ENCODE measurements at places on chromosomes 7 and 10. TPM values are rescaled to one million over a fixed set of nuclear protein-coding genes. Genes with fewer than 3 reads are reported as not detected.

- no peaks in the 10 kb centered on the region for H3K27me3 ChIP-seq
- DNase-seq, result no peak
- no peak overlapping the region for H3K4me3 ChIP-seq
- H3K4me1 ChIP-seq, result no peaks in the 10 kb centered on the region
- no peaks in the 10 kb centered on the region for H3K36me3 ChIP-seq
- H3K27ac ChIP-seq, result no peak overlapping the region
Measured at GRCh38 chr10:65325913-65326312, 1599.9 kb upstream of the LRRTM3 start.

GRCh38 chr10:72812415-72812752 is 81.2 kb upstream of the OIT3 start:
- DNase-seq, result no peak
- no peaks in the 10 kb centered on the region for H3K27me3 ChIP-seq
- H3K4me3 ChIP-seq, result no peak overlapping the region
- no peak overlapping the region for H3K27ac ChIP-seq

- peaks cover 8% of the 10 kb centered on the region for H3K4me1 ChIP-seq
- no peak overlapping the region for H3K4me3 ChIP-seq
- DNase-seq, result no peak
- no peaks in the 10 kb centered on the region for H3K27me3 ChIP-seq
- H3K27ac ChIP-seq, result no peak overlapping the region
Measured at GRCh38 chr7:44046321-44047061, 2.0 kb downstream of the DBNL start.

- H3K4me1 ChIP-seq, result no peaks in the 10 kb centered on the region
- no peak overlapping the region for H3K27ac ChIP-seq
- H3K27me3 ChIP-seq, result no peaks in the 10 kb centered on the region
- H3K36me3 ChIP-seq, result peaks cover 4% of the 10 kb centered on the region
- H3K4me3 ChIP-seq, result no peak overlapping the region
Measured at GRCh38 chr7:149295481-149295850, 33.5 kb downstream of the ZNF783 start.

- no peak within 1 kb of the TSS for H3K27ac ChIP-seq
- no peaks in the 10 kb centered on the region for H3K4me1 ChIP-seq
- no peak within 1 kb of the TSS for H3K4me3 ChIP-seq
- DNase-seq, result peak; percentile 33
- no peaks in the 10 kb centered on the region for H3K36me3 ChIP-seq
Measured at GRCh38 chr10:96271016-96271815, at the start of gene BLNK. Gene BLNK (minus strand): TSS chr10:96271569. CDS start chr10:96271398, 171 bp downstream.

DNA sequence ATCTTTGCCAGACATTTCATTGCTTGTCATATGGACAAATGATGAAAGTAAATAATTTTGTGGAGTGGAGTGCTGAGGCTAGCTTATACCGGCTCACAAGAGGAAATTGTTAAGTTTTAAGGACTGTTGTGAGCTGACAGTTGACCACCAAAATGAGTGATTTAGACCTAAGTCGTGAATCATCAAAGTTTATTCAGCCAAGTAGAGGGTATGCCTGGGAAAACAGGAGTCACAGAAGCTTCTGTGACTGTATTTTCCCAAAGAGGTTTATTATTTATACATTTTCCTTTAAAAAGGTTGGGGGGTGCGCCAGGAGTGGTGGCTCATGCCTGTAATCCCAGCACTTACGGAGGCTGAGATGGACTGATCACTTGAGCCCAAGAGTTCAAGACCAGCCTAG is 21.8 kb downstream of the MRPS24 start:
- H3K4me1 ChIP-seq, result no peaks in the 10 kb centered on the region
- no peaks in the 10 kb centered on the region for H3K36me3 ChIP-seq

DNA sequence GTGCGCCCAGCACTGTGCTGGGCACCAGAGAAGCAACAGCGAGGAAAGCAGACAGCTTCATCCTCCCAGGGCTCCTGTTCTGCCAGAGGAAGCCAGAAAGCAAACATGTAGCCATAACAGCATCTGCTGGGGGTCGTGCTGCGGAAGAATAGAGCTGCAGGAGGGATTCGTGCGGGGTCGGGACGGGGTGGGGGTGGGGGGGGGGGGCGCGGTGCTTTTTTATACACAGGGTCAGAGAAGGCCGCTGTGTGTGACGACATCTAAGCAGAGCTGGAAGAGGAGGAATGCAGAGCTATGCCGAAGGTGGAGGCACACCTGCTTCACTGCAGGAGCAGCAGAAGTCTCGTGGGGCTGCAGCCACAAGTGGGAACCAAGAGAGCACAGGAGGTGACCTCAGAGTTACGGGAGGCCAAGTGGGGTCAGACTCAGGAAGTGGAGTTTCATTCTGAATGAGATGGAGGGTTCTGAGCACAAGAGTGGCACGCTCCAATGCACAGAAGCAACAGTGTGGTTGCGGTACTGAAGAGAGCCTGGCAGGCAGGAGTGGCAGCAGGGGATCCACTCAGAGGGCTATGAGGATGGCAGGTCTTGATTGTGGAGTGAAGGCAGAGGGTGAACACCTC is 11.1 kb downstream of the PKD1L1 start:
- peaks cover 13% of the 10 kb centered on the region for H3K4me1 ChIP-seq
- H3K27ac ChIP-seq, result no peak overlapping the region
- H3K27me3 ChIP-seq, result no peaks in the 10 kb centered on the region
- H3K36me3 ChIP-seq, result no peaks in the 10 kb centered on the region
- H3K4me3 ChIP-seq, result no peak overlapping the region

CDK14 gene
- total RNA-seq, result 28.1 TPM

FAM237B gene
- not detected for total RNA-seq

HTRA1 gene
- total RNA-seq, result 23.1 TPM

CNTNAP2 gene
- not detected for total RNA-seq

- no peak overlapping the region for H3K27ac ChIP-seq
- H3K4me3 ChIP-seq, result no peak overlapping the region
- H3K27me3 ChIP-seq, result no peaks in the 10 kb centered on the region
Measured at GRCh38 chr10:46232666-46233065, 54.1 kb upstream of the ANTXRL start.

DNA sequence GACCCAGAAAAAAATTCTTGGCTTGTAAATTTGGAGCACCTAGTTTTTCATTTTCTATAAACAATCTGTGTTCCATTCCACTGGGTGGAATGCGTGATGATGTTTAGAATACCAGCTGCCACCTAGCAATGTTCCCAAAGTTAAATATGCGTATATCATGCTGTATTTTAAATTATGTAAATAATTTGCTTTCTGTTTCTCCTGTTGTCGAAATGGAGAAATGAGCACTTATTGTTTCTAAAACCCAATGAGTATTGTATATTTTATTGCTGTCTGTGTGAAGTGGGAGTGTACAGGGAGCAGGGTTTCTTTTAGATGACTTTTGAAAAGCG is 49.4 kb upstream of the CELF2 start:
- no peak for DNase-seq
- H3K36me3 ChIP-seq, result no peaks in the 10 kb centered on the region
- H3K27me3 ChIP-seq, result peaks cover 4% of the 10 kb centered on the region

GRCh38 chr10:20418286-20418685 is 478.8 kb downstream of the NEBL start:
- no peak overlapping the region for H3K4me3 ChIP-seq
- no peaks in the 10 kb centered on the region for H3K27me3 ChIP-seq
- H3K4me1 ChIP-seq, result no peaks in the 10 kb centered on the region
- no peaks in the 10 kb centered on the region for H3K36me3 ChIP-seq
- DNase-seq, result no peak

DNA sequence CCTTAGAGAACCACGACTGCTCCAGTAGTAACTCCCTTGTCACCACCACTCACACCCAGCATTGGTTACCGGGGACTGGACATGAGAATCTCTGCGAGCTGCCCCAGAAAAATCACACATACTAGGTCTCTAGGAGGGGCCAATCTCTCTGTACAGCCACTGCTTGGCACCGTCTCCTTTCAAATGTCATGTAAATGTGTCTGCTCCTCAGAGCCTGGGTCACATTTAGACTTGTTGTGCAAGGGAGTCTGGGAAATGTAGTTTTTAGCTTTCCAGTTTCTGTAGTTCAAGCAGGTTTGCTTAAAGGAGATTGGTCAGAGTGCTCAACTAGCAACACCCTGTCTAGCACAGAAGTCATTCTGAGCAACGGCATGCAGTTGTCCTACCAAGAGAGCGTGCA is 60.0 kb downstream of the CHN2 start:
- no peak overlapping the region for H3K27ac ChIP-seq
- H3K4me1 ChIP-seq, result no peaks in the 10 kb centered on the region
- H3K27me3 ChIP-seq, result no peaks in the 10 kb centered on the region
- H3K36me3 ChIP-seq, result no peaks in the 10 kb centered on the region

LGI1 gene
- total RNA-seq, result not detected

DNA sequence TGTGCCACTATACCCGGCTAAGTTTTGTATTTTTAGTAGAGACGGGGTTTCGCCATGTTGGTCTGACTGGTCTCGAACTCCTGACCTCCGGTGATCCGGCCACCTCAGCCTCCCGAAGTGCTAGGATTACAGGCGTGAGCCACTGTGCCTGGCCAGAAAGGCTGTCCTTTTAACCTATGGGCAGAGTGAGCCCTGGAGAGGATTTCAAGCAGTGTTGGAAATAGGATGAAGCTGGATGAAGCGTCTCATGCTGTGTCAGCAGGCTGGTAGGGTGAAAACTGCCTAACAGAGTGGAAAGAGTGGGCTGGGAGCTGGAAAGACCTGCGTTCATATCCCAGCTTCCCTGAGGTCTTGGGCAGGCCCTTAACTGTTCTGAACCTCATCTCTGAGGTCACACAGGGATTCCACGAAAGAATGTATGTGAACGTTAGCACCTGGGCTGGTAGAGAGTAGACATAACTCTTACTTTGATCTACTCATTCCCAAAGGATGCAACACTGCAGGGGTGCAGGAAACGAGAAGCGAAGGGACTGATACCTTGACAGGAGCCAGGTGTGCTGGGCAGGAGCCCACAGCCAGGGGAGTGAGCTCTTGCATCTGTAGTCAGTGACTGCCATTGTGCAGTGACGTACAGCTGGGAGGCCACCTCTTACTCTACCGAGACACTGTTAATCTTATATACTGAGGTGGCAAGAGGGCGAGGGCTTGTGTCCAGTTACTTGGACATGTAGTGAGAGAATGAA is 34.1 kb downstream of the WBP1L start:
- no peak for DNase-seq
- no peak overlapping the region for H3K27ac ChIP-seq

GRCh38 chr10:119103903-119104653 is at the start of gene DENND10:
Gene DENND10 (plus strand): TSS chr10:119104113. CDS start chr10:119104143, 30 bp downstream.
- H3K4me1 ChIP-seq, result peaks cover 4% of the 10 kb centered on the region
- H3K27me3 ChIP-seq, result no peaks in the 10 kb centered on the region
- peak; percentile 72 for DNase-seq
- H3K4me3 ChIP-seq, result peak within 1 kb of the TSS; percentile 93
- H3K27ac ChIP-seq, result peak within 1 kb of the TSS; percentile 68

HOXA7 gene
- 0.18 TPM for total RNA-seq

GRCh38 chr7:82164813-82165212 is 278.8 kb downstream of the CACNA2D1 start:
- no peaks in the 10 kb centered on the region for H3K36me3 ChIP-seq
- peaks cover 2% of the 10 kb centered on the region for H3K4me1 ChIP-seq
- H3K4me3 ChIP-seq, result no peak overlapping the region

All from IMR-90 (cell line).